Adrenal gland (tissue), 19 donors: ENCODE measurements at places on chromosomes 12 and 14. TPM values are rescaled to one million over a fixed set of nuclear protein-coding genes. Genes with fewer than 3 reads are reported as not detected.
A peak's percentile ranks its signal among the peaks of the same experiment; 100 is the strongest.

Gene TMEM233
- 0.28 TPM for total RNA-seq

GRCh38 chr14:72677664-72678063 lies 216.2 kb downstream of the DPF3 start:
- DNase-seq = no peak

DNA sequence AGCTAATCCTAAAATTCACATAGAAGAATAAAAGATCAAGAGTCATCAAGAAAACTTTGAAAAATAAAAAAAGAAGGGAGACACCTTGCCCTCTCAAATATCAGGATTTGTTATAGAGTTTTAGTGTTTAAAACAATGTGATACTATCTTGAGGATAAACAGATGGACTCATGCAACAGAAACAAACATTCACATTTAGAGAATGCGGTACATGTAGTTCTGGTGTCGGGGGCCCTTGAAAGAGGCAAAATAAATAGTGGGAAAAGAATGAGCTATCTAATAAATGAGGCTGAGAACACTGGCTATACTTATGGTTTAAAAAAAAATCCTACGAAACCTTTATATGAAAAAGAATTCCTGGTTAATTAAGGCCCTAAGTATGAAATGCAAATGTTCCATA lies 127.7 kb downstream of the LLPH start:
- DNase-seq = no peak

DNA sequence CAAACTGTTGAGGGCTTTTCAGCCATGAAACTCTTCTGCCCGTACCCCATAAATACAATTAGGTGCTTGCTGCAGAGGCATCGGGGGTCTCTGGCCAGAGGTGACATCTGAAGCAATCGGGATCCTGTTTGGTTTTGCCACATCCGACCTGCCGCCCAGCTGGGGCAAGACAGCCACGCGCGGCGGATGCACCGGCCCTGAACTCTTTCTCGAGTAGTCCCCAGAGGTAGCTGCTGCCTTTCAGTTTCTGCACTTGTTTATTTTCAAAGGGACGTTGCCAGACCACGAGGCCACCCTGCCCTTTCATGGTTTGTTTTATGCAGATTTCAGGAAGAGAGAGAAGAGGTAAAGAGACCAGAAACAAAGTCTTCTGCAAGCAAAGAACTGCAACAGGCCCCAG lies 10.6 kb upstream of the MLXIP start:
- DNase-seq = peak; percentile 52

DNA sequence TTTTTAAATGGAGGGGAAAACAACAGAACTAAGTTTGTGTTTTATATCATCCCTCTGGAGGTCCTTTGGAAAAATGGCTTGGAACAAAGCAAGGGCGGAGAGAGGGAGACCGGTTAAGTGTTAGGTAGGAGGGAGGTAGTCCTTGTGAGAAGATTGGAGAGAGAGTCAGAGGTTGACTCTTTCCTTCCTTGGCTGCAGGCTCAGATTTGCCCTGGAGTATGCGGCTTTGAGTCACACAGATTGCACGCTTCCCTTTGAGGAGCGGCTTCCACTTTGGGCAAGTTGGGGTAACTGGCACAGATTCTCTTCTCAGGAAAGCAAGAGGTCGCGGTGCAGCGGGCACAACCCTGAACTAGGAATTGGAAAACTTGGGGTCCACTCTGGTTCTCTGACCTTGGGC lies 9.9 kb downstream of the SOCS2 start:
- no peak for DNase-seq

GRCh38 chr14:56004786-56005185 lies 113.4 kb upstream of the PELI2 start:
- DNase-seq = no peak

- no peak for DNase-seq
Measured at GRCh38 chr12:47517122-47517521, 188.7 kb downstream of the RPAP3 start.

- peak; percentile 42 for DNase-seq
Measured at GRCh38 chr14:22614240-22614799, 16.2 kb downstream of the ABHD4 start.

- peak; percentile 75 for DNase-seq
Measured at GRCh38 chr12:57836442-57837375, 9.8 kb downstream of the CTDSP2 start.
